ENCODE measurements at places on chromosomes 5 and 9. TPM values are rescaled to one million over a fixed set of nuclear protein-coding genes. Genes with fewer than 3 reads are reported as not detected.

Gene CCDC183
- polyA plus RNA-seq: 0.05 TPM

Gene SEMA6A
- 0.53 TPM for polyA plus RNA-seq

DNA sequence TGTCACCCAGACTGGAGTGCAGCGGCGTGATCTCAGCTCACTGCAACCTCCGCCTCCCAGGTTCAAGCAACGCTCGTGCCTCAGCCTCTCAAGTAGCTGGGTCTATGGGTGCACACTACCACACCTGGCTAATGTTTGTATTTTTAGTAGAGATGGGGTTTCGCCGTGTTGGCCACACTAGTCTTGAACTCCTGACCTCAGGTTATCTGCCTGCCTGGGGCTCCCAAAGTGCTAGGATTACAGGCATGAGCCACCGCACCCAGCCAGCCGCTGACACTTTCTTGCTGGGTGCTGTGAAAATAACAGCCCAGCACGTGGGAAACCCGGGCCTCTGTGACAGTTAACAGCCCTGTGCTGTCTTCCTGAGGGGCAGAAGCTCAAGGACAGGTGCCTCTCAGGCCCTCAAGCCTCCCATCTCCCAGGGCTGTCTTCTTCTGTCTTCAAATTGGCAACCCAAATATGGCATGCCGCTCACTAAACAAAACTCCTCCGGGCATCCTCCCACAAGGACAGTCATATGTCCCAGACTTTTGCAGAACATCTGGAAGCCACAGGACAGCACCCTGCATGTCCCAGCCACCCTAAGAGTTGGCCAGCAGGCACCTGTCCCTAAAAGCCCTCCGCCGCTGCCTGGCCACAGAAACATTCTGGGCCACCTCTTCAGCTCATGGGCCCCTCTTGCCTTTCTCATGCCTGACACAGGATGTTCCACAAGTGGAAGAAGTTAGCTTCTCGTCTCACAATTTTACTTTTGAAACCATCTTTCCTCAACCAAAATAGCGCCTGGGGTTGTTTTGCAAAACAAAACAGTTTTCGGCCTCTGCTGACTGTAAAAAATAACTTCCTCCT lies 233.6 kb downstream of the SYK start:
- DNase-seq: no peak

- DNase-seq: no peak
These were observed 63.7 kb upstream of the SMARCA2 start for GRCh38 chr9:1951446-1951845.

DNA sequence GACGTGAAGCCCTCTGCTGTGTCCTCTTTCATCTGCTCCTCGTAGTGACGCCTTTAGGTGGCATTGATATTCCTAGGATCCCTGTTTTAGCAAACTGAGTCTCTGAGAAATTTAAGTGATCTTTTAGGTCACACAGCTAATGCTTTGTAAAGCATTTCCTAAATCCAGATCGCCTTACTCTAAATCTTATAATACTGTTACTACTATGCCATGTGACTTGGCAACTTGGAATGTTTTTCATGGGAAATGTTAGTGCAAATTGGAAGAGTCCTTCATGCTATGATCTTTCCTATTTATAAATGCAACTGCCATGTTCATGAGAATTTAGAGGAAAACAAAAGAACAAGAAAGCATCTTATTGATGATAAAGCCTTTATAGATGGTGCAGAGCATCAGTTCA lies 212.2 kb downstream of the TRIO start:
- DNase-seq: no peak

Gene EQTN
- polyA plus RNA-seq: not detected

Gene STPG3
- not detected for polyA plus RNA-seq

DNA sequence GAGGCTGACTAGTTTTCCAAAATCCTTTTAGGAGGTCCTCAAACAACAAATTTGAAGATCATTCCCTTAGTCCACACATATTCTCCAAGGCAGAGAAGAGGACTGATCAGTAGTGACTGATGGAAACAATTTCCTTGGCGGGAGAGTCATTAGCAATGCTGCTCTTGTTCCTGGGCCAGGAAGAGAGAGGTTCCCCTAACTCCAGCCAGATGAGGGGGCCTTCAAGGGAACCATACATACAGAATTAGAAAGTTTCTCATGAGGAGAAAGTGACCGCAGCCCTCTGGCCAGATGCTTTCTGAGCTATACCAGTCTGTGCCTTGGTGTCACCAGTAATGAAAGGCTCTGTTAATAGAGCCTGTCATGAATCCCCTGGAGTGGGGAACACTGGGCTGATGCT lies 539.4 kb downstream of the BNC2 start:
- no peak for DNase-seq
